ENCODE measurements at places on chromosomes 2 and 18. TPM values are rescaled to one million over a fixed set of nuclear protein-coding genes. Genes with fewer than 3 reads are reported as not detected.
A peak's percentile ranks its signal among the peaks of the same experiment; 100 is the strongest.

DNA sequence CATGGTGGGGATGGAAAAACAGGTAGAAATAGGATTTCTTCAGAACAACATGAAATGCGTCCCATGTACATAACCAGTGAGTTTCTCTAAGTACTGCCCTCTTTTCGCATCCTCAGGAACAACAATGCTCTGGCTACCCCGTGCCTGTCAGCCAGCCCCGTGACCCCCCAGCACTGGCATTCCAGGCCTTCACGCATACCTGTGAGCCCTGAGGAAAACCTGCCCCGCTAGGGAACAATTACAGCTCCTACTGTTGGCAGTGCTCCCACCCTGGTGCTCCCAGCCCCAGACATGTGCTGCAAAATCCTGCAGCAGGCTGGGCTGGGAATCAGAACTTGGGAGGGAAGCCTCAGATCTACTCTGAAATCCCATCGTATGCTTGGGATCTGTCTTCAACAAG lies 9.1 kb downstream of the SMAD7 start:
- H3K4me1 ChIP-seq = peaks cover 33% of the 10 kb centered on the region
- H3K36me3 ChIP-seq = no peaks in the 10 kb centered on the region
- no peak for DNase-seq
- peaks cover 20% of the 10 kb centered on the region for H3K27me3 ChIP-seq
- peak overlapping the region; percentile 99 for H3K27ac ChIP-seq

- DNase-seq = no peak
- peaks cover 34% of the 10 kb centered on the region for H3K27me3 ChIP-seq
- H3K27ac ChIP-seq = no peak overlapping the region
- H3K36me3 ChIP-seq = no peaks in the 10 kb centered on the region
- peaks cover 12% of the 10 kb centered on the region for H3K4me1 ChIP-seq
Observed at GRCh38 chr2:216366777-216367471, 5.4 kb downstream of the MARCHF4 start.

DNA sequence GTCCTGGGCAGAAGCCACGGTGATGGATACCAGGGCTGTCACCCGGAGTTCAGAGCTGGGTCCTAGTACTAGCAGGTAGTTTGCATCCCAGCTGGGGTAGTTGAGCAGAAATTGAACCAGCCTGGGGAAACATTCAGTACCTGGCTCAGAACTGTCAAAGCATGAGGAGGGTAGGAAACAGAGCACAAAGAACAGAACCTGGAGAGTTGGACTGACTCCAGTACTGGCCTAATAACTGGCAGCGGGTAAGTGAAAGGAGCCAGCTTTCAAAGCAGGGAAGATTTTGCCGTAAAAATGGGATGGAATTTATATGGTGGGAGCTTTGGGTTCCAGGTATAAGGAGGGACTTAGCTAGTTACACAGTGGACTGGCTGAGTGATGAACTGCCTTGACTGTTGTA lies 23.8 kb downstream of the ATG16L1 start:
- H3K4me3 ChIP-seq = no peak overlapping the region
- no peak for DNase-seq
- no peaks in the 10 kb centered on the region for H3K27me3 ChIP-seq
- H3K36me3 ChIP-seq = peaks cover 70% of the 10 kb centered on the region
- H3K4me1 ChIP-seq = peaks cover 33% of the 10 kb centered on the region
- H3K27ac ChIP-seq = peak overlapping the region; percentile 25

- H3K4me1 ChIP-seq = peaks cover 2% of the 10 kb centered on the region
- H3K27me3 ChIP-seq = no peaks in the 10 kb centered on the region
- H3K36me3 ChIP-seq = peaks cover 85% of the 10 kb centered on the region
Observed at GRCh38 chr18:24127735-24128134, 11.1 kb upstream of the CABYR start.

DNA sequence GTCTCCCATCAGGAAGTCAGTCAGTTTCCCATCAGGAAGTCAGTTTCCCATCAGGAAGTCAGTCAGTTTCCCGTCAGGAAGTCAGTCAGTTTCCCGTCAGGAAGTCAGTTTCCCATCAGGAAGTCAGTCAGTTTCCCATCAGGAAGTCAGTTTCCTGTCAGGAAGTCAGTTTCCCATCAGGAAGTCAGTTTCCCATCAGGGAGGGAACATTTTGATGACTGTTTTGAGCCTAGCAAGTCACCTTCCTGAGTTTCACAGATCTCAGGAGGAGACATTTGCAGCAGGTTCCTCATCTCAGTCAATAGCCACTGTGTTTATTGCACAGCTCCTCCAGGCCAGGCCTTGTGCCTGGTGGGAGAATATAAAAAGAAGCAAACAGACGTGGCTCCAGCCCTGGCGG lies 31.9 kb downstream of the DIPK1C start:
- no peaks in the 10 kb centered on the region for H3K27me3 ChIP-seq
- DNase-seq = no peak
- H3K4me3 ChIP-seq = no peak overlapping the region
- no peaks in the 10 kb centered on the region for H3K36me3 ChIP-seq
- H3K4me1 ChIP-seq = peaks cover 13% of the 10 kb centered on the region
- H3K27ac ChIP-seq = no peak overlapping the region

- H3K27me3 ChIP-seq = no peaks in the 10 kb centered on the region
- no peak overlapping the region for H3K27ac ChIP-seq
- DNase-seq = no peak
- peaks cover 4% of the 10 kb centered on the region for H3K36me3 ChIP-seq
- no peak overlapping the region for H3K4me3 ChIP-seq
- H3K4me1 ChIP-seq = no peaks in the 10 kb centered on the region
Observed at GRCh38 chr2:142218471-142218870, 87.7 kb upstream of the LRP1B start.

- no peak overlapping the region for H3K27ac ChIP-seq
- H3K4me1 ChIP-seq = no peaks in the 10 kb centered on the region
- H3K36me3 ChIP-seq = no peaks in the 10 kb centered on the region
- no peak for DNase-seq
- no peaks in the 10 kb centered on the region for H3K27me3 ChIP-seq
Observed at GRCh38 chr2:66929632-66930338, 467.3 kb upstream of the ETAA1 start.

- no peaks in the 10 kb centered on the region for H3K36me3 ChIP-seq
- no peaks in the 10 kb centered on the region for H3K4me1 ChIP-seq
- DNase-seq = no peak
- no peak overlapping the region for H3K4me3 ChIP-seq
Observed at GRCh38 chr2:201084863-201085262, 13.1 kb downstream of the NDUFB3 start.

- no peak overlapping the region for H3K4me3 ChIP-seq
- no peaks in the 10 kb centered on the region for H3K27me3 ChIP-seq
- H3K36me3 ChIP-seq = no peaks in the 10 kb centered on the region
- H3K27ac ChIP-seq = no peak overlapping the region
- DNase-seq = no peak
Observed at GRCh38 chr2:123916531-123916930, 108.6 kb upstream of the CNTNAP5 start.

GRCh38 chr2:54208364-54209240 lies 47.4 kb downstream of the TSPYL6 start:
- H3K27ac ChIP-seq = no peak overlapping the region
- no peaks in the 10 kb centered on the region for H3K4me1 ChIP-seq
- DNase-seq = no peak
- no peak overlapping the region for H3K4me3 ChIP-seq
- no peaks in the 10 kb centered on the region for H3K27me3 ChIP-seq
- peaks cover 2% of the 10 kb centered on the region for H3K36me3 ChIP-seq

DNA sequence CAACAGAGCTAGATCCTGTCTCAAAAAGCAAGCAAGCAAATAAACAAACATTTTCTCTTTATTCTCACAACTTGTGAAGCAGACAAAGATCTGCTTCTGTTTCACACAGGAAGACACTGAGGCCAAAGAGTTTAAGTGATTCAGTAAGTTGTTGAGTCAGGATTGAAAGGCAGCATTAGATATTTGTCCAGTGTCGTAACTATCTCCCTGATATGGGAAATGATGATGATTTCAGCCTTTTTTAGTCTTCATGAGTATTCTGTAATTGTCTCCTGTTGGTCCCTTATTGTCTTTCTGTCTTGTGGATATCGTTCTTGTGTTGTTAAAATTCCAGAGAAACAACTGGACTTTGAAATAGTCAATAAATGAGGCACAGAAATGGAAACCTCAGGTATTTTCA lies 59.6 kb downstream of the GATA6 start:
- H3K27me3 ChIP-seq = peaks cover 11% of the 10 kb centered on the region
- no peak overlapping the region for H3K27ac ChIP-seq
- H3K36me3 ChIP-seq = no peaks in the 10 kb centered on the region
- DNase-seq = no peak
- H3K4me3 ChIP-seq = no peak overlapping the region

DNA sequence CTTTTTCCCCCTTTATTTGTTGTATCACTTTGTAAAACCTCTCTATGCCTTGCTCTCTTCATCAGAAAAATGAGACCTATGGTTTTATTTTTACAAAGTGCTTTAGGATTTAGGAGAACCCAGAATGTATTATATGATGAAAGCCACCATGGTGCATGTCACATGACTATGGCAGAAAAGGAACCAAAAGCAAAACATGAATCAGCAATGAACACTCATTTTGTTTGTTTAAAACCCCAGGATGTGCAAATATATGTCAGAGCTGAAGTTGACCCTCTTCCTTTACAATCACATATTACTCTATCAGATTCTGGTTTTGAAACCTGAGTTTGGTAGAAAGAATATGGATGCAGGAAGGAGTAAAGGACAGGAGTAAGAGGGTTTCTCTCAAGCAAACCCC lies 70.0 kb downstream of the FIGN start:
- H3K36me3 ChIP-seq = no peaks in the 10 kb centered on the region
- DNase-seq = no peak
- H3K4me1 ChIP-seq = no peaks in the 10 kb centered on the region
- no peaks in the 10 kb centered on the region for H3K27me3 ChIP-seq
- H3K27ac ChIP-seq = no peak overlapping the region

- no peaks in the 10 kb centered on the region for H3K36me3 ChIP-seq
- no peak overlapping the region for H3K27ac ChIP-seq
- DNase-seq = no peak
- no peak overlapping the region for H3K4me3 ChIP-seq
- peaks cover 8% of the 10 kb centered on the region for H3K27me3 ChIP-seq
Observed at GRCh38 chr2:157184161-157184895, 73.2 kb upstream of the GALNT5 start.

PAX8 gene
- total RNA-seq = 1.6 TPM

SLC4A3 gene
- total RNA-seq = 0.36 TPM

PLA2R1 gene
- total RNA-seq = not detected

SIX2 gene
- not detected for total RNA-seq

ABCB11 gene
- total RNA-seq = not detected

ELOA2 gene
- not detected for total RNA-seq

LBX2 gene
- total RNA-seq = not detected

RELCH gene
- 53.6 TPM for total RNA-seq

SIX3 gene
- total RNA-seq = not detected

EGR4 gene
- not detected for total RNA-seq

SLC16A14 gene
- 0.60 TPM for total RNA-seq

Data from naive thymus-derived CD8-positive, alpha-beta T cell (primary cell).